Stimulated activated CD4-positive, alpha-beta T cell treated with anti-CD3 and anti-CD28 coated beads, Interleukin-1b, Interleukin-23, amount 100 ng/mL, for 48 hours (primary cell): ENCODE measurements at places on chromosomes 13 and 19.
A peak's percentile ranks its signal among the peaks of the same experiment; 100 is the strongest.

GRCh38 chr13:76286178-76286577, 600.0 kb downstream of the KCTD12 start:
- no peak for DNase-seq

GRCh38 chr19:55581823-55582223, 1.2 kb upstream of the ZNF579 start:
- DNase-seq, result no peak

GRCh38 chr13:99663908-99664307, 162.6 kb downstream of the TM9SF2 start:
- DNase-seq, result no peak

GRCh38 chr13:67917291-67917987, 687.3 kb upstream of the PCDH9 start:
- DNase-seq, result no peak

- DNase-seq, result no peak
Observed at GRCh38 chr19:57231686-57232085, 863 bp downstream of the AURKC start.

DNA sequence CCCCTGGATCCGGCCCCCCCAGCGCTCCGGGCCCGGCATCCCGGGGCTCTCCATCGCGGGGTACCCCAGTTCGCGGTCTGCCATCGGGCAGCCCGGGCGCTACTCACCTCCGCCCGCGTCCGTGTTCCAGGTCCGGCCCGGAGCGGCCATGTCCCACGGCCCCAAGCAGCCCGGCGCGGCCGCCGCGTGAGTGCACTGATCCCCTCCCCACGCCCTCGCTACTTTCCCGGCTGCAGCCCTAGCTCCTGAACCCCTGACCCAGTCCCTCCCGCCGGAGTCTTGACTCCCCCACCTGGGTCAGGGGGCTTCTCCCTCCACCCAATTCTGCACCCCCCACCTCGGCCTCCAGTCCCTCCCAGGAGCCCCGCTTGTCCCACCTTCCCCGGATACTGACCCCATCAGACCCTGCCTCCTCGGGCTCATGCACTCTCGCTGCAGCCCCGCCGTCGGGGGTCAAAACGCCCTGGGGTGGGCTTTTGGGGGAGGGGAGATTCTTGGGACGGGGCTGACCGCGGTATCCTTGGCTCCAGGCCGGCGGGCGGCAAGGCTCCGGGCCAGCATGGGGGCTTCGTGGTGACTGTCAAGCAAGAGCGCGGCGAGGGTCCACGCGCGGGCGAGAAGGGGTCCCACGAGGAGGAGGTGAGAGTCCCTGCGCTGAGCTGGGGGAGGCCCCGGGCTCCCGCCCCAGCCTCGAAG, 566 bp downstream of the HMG20B start:
- DNase-seq, result no peak

- no peak for DNase-seq
Observed at GRCh38 chr19:17865364-17866311, 5.9 kb downstream of the RPL18A start.

- DNase-seq, result no peak
Observed at GRCh38 chr19:18234194-18234593, 8.0 kb upstream of the PDE4C start.

- no peak for DNase-seq
Observed at GRCh38 chr19:3644351-3645066, 17.9 kb upstream of the CACTIN start.

- DNase-seq, result no peak
Observed at GRCh38 chr19:1397838-1398237, 3.5 kb downstream of the GAMT start.

GRCh38 chr13:32205431-32206096, 109.6 kb downstream of the ZAR1L start:
- no peak for DNase-seq

- DNase-seq, result no peak
Observed at GRCh38 chr19:8306235-8307054, 1.7 kb downstream of the CD320 start.

DNA sequence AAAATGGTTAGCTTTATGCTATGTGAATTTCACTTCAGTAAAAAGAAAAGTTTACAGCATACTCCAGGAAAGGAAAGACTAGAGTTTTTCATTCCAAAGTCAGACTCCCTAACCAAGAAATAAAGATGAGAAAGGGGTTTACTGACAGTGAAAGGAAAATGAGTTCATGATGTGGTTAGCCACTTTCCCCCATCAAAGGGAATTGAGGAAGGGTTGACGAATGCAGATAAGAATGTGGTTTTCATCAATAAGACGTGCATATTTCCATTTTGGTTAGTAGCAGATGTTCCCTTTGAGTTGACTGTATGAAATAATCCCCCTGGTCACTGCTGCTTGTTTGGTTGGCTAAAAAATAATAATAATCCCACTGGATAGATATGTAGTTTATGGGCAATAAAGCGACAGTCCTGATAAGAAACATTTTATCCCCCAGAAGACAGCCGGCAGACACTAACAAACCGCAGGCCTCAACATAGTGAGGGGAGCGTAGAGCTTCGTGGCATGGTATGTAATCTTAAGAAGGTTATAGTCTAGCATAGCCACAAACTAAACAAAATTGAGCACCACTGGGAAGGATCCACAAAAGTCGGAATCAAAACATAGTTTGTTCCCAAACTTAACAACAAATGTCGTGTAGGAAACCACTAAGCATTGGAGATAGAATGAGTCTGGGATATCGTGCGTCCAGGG, 114.8 kb downstream of the COL4A2 start:
- no peak for DNase-seq

DNA sequence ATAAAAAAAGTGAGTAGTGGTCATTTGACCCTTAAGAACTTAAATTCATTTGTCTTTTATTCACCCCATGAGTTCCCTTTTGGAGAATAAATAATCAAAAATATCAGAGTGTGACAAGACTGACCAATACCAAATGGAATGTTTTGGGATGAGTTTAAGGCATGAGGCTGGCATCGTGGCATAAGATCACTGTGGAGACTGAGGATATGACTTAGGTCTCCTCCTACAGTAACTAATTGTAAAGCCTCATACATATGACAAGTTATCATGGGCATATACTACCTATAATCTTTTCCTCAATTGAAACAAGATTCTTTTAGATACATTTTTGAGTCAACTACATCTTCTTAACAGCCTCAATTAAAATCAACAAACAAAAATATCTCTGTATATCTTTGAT, 782.0 kb downstream of the SLITRK1 start:
- no peak for DNase-seq

DNA sequence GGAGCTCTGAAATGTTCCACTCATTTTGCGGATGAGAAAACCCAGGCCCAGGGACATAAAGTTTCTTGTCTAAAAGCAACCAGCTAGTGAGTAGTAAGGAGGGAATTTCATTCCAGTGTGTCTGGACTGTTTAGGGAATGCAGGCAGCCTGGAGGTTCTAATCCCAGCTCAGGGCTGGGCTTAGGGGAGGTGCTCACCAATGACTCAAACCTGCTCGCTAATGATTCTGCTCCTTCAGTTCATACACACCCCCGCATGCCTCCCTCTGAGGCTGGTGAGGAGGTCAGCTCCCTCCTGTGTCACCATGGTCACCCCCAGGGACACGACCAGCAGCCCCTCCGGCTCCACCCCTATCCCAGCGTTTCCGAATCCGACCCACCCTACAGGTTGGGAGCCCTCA, 34.6 kb downstream of the CYP4F2 start:
- DNase-seq, result no peak

- no peak for DNase-seq
Observed at GRCh38 chr19:35054626-35055025, 13.1 kb downstream of the HPN start.

- DNase-seq, result no peak
Observed at GRCh38 chr19:13937479-13938300, 527 bp downstream of the PODNL1 start.

GRCh38 chr19:44653977-44654774, 10.5 kb downstream of the PVR start:
- DNase-seq, result peak; percentile 81

DNA sequence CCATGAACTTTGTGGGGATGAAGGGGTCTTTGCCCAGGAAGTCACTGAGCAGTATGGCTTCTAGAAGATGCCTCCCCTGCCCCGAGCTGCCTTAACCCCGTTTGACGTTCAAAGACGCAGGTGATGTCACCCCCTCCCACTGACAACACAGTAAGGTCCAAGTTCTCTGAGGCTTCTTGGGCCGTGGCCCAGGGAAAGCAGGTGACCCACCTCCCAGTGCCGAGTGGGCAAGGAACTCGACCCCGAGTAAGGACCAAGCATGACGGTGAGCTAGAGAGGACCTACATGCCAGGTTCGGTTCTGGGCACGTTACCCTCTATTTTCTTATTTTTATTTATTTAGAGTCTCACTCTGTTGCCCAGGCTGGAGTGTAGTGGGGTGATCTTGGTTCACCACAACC, 81.3 kb downstream of the SLC6A16 start:
- no peak for DNase-seq

- DNase-seq, result no peak
Observed at GRCh38 chr13:35485424-35485823, 8.9 kb upstream of the MAB21L1 start.

- peak; percentile 47 for DNase-seq
Observed at GRCh38 chr19:17402982-17403855, 2.2 kb downstream of the BST2 start.

- DNase-seq, result no peak
Observed at GRCh38 chr13:45492538-45492937, 27.8 kb downstream of the COG3 start.

DNA sequence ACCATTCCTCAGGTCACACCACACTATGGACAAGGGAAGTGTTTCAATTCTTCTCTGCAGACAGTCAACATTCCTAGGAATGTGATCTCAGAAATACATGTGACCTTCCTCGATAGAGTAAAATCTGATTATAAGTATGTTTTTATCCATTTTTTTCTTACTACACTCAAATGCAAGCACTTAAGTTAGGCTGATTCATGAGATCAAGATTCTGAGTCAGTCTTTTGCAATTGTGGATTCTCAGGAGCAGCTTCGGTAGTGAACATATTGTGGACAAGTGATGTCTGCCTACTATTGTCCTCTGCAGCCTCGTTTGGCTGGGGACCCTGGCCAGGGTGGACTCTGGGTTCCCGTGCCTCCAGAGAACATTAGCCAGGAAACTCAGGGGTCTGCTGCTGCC, 3.2 kb downstream of the SERPINE3 start:
- DNase-seq, result no peak

DNA sequence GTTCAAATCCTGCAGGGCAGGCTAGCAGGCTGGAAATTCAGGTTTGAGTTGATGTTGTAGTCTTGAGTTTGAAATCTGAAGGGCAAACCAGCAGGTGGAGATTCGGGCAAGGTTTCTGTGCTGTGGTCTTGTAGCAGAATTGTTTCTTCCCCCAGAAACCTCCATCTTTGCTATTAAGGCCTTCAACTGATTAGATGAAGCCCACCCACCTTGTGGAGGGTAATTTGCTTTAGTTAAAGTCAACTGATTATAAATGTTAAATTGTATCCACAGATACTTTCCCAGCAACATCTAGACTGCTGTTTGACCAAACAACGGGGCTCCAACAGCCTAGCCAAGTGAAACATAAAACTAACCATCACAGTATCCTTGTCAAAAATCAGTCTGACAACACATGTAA, 9.4 kb downstream of the IPO5 start:
- DNase-seq, result no peak

- no peak for DNase-seq
Observed at GRCh38 chr19:38149661-38150061, 74.4 kb downstream of the DPF1 start.

DNA sequence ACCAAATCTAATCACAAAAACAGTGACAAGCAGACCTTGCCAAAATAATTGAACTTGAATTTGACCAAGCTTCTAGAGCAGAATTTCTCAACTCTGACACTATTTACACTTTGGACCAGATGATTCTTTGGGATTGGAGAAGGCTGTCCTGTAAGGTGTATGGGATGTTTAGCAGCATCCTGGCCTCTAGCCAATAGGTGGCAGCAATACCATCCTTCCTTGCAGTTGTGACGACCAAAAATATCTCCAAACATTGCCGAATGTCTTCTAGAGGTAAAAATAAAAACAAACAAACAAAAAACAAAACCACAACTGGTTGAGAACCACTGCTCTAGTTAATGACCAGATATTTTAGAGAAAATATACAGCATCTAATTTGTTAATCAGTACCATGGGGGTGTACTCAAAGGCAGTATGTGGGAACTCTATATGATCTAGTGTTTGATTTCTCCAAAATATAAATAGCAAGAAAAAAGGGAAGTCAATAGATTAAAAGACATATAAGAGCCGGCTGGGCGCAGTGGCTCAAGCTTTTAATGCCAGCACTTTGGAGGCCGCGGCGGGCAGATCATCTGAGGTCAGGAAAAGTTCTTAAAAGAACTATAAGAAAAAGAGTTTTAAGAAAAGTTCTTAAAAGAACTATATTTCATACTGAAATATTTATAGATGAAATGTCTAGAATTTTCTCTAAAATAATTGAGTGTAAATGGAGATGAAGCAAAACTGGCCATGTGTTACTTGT, 60.9 kb upstream of the ZNF527 start:
- DNase-seq, result no peak

DNA sequence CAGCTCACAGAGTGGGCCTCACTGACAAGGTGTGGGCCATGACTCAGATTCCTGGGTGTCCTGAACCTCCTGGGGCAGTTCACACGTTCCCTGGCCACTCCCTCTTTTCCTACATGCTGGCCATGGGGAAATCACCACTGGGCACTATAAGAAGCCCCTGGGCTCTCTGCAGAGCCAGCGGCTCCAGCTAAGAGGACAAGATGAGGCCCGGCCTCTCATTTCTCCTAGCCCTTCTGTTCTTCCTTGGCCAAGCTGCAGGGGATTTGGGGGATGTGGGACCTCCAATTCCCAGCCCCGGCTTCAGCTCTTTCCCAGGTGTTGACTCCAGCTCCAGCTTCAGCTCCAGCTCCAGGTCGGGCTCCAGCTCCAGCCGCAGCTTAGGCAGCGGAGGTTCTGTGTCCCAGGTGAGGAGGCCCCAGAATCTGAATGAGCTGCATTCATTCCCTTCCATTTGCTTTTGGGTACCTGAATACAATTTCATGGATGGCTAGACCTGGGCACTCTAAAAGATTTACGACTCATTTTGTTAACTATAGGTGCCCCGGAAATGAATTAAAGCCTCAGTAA, at the start of gene OLFM4:
OLFM4 (plus strand) TSS at position 177 of the 567 bp plus-strand sequence; CDS start at position 201, 24 bp downstream.
- DNase-seq, result no peak

- no peak for DNase-seq
Observed at GRCh38 chr13:25771202-25771601, 280.6 kb downstream of the SHISA2 start.

DNA sequence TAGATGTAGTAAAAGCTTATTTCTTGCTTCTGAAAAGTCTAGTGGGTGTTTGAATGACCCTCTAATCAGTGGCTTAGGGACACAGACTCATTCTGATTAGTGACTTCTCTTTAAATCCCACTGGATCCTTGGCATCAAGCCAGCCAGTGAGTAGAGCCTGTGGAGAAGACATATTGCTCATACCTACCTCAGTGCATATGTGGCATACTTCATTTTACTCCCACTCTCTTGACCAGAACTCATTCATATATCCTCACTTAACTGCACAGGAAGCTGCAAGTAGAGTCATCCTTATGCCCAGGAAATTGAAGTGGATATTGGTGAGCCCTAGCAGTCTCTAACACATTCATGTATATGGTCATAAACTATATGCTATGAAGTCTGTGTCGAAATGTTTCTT, 148.3 kb downstream of the PDS5B start:
- peak; percentile 21 for DNase-seq
